RWPE2 (cell line): ENCODE measurements at places on chromosomes 1 and 21.

DNA sequence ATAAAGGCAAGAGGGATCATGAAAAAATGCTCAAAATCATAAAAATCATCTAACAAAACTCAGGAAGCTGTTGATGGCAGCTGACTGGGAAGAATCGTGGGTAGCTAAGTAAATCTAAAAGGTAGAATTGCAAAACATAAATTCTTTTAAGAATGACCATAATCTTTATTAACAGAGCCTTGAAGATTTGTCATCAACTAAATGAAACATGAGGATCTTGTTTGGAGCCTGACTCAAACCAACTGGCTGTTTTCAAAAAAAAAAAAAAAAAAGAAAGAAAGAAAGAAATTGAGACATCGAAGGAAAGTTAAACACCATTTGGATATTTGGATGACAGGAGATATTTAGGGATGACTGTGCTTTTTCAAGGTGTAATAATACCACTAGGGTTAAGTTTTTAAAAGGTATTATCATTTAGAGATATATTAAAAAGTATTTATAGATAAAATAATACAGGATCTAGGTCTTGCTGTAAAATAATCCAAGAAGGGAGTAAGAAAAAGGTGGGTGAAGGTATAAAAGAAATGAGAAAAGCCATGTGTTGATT is 48.6 kb downstream of the CD34 start:
- DNase-seq: no peak

GRCh38 chr1:180040034-180040433 is 85.4 kb downstream of the CEP350 start:
- DNase-seq: no peak

- DNase-seq: no peak
Measured at GRCh38 chr1:224513383-224513782, 78.8 kb upstream of the WDR26 start.

- peak; percentile 93 for DNase-seq
Measured at GRCh38 chr1:19882111-19883071, at the start of gene OTUD3. Gene OTUD3 (plus strand): TSS chr1:19882395. CDS start chr1:19882514, 119 bp downstream.

GRCh38 chr1:61152066-61152465 is 69.7 kb downstream of the NFIA start:
- no peak for DNase-seq

- no peak for DNase-seq
Measured at GRCh38 chr1:24315391-24315790, 3.8 kb upstream of the GRHL3 start.

GRCh38 chr1:11648039-11648438 is 6.2 kb downstream of the FBXO2 start:
- DNase-seq: no peak

- DNase-seq: no peak
Measured at GRCh38 chr1:59366346-59366745, 69.5 kb downstream of the FGGY start.

- no peak for DNase-seq
Measured at GRCh38 chr1:54335755-54336108, 70.5 kb downstream of the SSBP3 start.

GRCh38 chr1:235461954-235462353 is 42.3 kb downstream of the B3GALNT2 start:
- no peak for DNase-seq

- no peak for DNase-seq
Measured at GRCh38 chr1:43143441-43143888, 28.6 kb downstream of the EBNA1BP2 start.

- peak; percentile 87 for DNase-seq
Measured at GRCh38 chr1:154431586-154432373, 26.6 kb downstream of the IL6R start.

- no peak for DNase-seq
Measured at GRCh38 chr1:207888652-207889051, 22.3 kb downstream of the CD34 start.

- DNase-seq: no peak
Measured at GRCh38 chr1:119713749-119714456, 2.2 kb downstream of the PHGDH start.

GRCh38 chr1:43868741-43869067 is 64.9 kb upstream of the ARTN start:
- no peak for DNase-seq

DNA sequence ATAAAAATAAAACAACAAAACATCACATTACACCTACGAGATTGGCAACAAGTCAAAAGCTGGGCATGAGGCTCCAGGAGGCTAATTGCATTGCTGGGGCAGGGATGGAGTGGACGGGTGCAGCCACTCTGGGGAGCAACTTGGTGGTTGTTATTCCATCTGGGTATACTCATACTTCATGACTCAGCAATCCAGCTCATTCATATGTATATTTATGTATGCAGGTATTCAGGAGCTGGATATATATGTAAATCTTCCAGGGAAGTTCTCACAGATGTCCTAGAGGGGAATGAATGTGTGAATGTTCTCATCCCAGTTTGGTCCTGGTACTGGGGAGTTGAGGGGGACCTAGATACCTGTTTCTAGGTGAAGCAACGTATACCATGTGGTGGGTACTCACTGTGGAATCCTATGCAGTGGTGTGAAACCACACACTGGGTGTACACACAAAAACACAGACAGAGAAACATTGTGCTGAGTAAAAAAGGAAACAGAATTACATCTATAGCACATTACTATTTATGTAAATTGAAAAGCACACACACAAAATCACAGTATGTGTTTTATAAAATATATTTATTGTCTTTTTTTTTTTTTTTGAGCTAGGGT is 79.7 kb upstream of the RAB4A start:
- no peak for DNase-seq

- DNase-seq: no peak
Measured at GRCh38 chr1:76136894-76137293, 62.3 kb downstream of the ST6GALNAC3 start.

DNA sequence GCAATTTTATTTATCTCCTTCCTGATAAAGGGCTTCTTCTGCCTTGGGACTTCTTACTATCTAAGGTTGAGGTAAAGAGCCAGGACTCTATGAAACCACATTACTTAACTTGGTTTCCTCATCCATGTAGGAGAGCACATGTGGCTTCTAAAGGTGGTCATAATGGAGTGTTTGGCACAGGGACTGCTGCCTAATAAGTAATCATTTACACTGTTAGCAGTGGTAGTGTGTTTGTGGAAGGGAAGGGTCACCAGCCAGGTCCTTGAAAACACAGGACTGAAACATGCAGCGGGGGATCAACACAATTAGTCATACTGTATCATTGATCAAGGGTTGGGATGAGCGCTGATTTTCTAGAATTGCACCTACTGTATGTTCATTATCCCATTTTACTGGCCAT is 59.6 kb downstream of the UCK2 start:
- no peak for DNase-seq

- no peak for DNase-seq
Measured at GRCh38 chr1:943545-944340, 15.3 kb downstream of the NOC2L start.

DNA sequence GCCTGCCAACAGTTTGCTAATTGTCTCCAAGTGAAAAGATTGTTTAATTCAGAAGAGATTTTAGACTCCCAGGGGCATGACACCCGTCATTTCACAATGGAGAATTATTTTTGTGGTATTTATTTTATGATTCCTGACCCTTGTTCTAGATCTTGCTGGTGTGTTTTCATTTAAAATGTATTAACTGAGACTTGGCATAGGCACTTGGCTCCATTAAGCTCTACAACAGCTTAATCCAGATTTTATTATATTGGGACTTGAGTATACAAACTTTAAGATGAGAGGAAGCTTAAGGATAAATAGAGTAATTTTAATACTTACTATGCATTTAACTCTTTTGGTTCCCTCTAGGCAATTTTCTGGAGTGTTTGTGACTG is 101.3 kb upstream of the KCNE2 start:
- no peak for DNase-seq

DNA sequence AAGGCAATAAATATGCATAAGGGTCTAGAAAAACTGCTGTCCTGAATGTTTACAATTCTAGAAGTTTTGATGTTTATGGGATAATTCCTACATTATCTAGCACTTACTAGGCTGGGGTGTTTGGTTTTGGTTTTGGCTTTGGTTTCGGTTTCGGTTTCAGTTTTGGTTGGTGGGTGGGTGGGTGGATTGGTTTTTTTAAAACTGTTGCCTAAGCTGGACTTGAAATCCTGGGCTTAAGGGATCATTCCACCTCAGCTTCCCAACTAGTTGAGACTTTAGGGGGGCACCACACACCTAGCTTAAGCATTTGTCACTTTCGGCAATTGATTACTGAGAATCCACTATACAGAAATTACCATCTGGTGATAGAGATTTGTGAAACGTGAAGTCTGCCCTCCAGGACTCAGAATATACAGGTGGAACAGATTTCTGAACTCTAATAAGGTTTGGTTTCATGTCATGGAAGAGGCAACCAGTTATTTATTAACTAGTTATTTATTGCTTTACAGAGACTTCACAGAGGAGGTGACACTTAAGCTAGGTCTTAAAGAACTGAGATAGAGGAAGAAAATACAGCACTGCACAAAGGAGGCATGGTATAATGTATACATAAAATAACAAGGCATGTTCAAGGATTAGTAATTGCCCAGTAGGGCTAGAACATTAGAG is 69.6 kb downstream of the PIK3R3 start:
- DNase-seq: no peak

DNA sequence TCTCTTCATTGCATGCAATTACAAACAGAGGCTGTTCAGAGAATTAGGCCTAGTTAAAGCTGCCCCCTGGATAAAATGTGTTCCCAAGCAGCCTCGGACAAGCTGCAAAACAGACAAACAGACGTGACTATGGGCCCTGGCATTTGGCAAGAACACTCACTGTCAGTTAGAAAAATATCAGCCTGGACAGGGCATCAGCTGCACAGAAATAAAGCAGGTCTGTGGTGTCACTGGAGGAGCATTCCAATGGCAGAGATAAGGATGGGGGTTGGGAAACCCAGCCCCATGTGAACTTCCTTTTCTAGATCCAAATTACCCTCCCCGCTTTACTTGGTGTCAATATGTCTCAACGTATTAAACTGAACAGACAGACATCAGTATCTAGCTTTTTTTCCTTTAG is 177.1 kb downstream of the GPATCH2 start:
- no peak for DNase-seq

DNA sequence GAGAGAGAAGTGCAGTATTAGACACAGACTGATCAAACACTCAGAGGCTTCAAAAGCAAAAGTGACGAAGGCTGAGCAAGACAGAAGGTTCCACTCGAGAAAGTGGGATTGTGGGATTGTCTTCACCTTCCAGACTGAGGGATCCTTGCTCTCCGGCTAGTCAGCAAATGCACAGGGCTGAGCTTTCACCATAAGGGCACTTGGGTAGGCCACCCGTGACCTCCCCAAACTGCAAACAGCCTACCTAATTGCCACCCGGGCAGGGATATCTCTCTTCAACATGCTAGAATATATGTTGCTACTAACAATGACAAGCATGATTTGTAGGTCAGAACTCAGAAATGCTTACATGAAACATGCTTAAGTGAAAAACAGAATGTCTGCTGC is 35.3 kb upstream of the RIPK4 start:
- DNase-seq: no peak

- no peak for DNase-seq
Measured at GRCh38 chr1:235077571-235078479, 50.8 kb downstream of the TOMM20 start.

- DNase-seq: no peak
Measured at GRCh38 chr1:2022063-2022770, 3.1 kb downstream of the GABRD start.

DNA sequence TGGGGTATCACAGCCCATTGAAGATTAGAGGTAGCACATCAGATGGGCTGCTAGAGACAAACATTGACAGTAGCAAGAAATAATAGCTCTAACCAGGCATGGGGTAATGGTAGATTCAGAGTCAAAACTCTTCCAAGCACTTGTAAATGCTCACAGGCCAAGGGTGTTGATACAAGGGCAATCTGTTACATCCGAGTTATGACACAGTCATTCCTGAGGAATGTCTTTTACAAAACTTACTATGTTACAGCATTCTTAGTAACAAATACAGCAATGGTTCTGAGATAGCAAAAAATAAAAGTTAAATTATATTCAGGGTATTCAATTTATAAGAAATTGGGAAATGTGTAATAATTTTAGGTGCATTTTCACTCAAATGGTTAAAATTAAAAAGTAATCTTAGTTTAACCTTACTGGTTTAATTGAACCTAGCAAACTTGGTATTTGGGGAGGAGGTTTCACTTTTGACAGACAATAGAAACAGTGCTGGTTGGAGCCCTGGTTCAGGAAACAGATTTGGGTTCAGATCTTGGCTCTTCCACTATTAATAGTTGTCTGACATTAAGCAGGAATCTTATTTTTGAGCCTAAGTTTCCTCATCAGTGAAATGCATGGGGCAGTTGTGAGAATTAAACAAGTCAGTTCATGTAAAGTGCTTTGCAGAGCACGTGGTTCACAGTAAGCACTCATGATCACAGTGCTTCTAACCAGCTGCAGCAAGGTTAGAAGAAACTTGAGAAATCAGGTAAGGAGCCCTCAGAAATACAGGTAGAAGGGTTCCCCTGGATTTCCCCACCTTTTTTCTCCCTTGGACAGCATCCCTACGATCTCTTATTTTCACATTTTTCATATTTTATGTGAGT is 4.4 kb downstream of the ST3GAL3 start:
- DNase-seq: no peak

DNA sequence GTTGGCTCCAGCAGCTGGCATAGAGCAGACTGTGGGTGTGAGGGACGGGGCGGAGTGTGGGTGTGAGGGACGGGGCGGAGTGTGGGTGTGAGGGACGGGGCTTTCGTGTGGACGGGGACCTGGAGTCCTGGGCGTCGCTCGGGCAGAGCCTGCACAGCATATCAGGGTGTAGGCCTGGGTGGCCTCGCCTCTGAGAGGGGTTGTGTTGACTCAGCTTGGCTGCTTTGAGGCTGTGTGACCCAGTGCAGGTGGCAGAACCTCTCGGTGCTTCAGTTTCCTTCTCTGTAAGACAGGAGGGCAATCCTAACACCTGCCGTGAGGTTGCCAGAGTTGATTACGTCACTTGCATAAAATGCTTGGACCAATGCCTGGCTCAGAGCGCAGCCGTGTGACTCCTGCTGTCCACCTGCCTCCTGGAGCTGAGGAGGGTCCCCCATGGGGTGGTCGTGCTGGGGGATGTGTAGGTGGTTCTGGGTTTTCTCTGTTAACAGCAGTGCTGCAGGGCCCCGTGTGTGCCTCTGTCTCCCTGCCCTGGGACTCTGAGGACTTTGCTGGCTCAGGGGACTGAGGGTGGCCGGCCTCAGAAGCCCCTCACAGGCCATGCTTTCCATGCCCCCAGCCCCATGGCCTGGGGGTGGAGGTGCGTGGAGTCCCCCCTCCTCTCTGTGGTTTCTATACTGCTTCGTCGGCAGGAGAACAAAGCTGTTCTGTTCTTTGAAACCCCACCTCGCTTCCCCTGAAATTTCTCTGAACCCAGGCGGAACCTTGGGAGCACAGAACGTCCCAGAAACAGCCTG is 15.4 kb downstream of the PDXK start:
- no peak for DNase-seq

GRCh38 chr1:116345843-116346242 is 27.2 kb upstream of the ATP1A1 start:
- no peak for DNase-seq
